Fibroblast of skin of right biceps (primary cell): ENCODE measurements at places on chromosomes 11 and 22.

DNA sequence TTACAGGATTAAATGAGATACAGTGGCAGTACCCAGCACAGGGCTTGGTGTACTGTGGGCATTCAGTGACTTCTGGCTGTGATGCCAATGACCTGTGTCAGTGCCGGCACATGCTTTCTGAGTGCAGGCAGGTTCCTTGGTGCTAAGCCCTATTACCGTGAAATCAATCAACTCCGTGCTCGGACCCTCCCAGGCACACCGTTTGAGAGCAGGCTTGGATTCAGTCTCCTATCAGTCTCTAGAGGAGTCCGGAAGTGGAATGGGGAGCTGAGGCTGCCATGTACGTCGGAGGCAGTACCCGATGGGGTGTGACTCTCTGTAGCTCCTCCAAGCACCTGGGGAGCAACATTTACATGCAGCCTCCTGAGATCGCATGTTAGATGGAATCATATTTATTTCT is 42.6 kb downstream of the CACNG2 start:
- no peak for DNase-seq

DNA sequence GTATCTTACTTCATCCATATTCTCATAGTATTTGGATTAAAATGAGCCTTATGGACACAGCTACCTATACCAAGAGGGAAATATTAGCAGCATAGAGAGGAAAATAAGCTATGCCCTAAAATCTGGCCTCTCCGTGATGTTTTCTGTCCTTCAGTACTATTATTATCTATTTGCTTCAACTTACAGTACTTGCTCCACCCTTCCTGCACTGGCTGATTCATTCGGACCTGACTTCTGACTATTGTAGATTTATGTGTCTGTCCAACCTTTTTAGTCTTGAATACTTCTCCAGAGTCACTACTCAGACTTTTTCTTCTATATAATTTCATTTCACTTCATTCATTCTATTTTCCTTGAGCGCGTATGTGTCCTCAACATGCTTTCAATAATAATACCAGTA is 45.1 kb upstream of the SESN3 start:
- DNase-seq: no peak

GRCh38 chr22:19483481-19484244 is 3.9 kb downstream of the CDC45 start:
- DNase-seq: peak; percentile 16

DNA sequence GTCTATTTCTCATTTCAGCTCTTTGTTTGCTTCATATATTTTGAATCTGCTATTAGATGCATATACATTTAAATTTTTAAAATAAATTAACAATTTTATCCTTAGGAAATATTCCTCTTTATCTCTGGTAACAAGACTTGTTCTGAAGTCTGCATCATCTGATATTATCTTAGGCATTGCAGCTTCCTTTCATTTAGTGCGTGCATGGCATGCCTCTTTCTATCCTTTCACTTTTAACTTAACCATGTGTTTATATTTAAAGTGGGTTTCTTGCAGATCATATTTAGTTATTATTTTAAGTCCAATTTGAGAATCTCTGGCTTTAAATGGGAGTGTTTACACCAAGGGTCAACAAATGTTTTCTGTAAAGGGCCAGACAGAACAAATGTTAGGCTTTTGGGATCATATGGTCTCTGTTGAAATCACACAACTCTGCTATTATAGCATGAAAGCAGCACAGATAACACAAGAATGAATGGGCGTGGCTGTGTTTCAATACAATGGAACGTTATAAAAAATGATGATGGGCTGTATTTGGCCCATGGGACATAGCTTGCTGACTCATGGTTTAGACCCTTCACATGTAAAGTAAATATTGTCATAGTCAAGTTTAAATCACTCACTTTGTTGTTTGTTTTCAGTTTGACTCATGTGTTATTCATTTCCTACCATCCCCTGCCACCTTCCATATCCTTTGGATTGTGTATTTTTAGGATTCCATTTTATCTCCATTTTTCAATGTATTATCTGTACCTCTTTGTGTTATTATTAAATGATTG is 83.9 kb upstream of the SNX19 start:
- DNase-seq: peak; percentile 95

DNA sequence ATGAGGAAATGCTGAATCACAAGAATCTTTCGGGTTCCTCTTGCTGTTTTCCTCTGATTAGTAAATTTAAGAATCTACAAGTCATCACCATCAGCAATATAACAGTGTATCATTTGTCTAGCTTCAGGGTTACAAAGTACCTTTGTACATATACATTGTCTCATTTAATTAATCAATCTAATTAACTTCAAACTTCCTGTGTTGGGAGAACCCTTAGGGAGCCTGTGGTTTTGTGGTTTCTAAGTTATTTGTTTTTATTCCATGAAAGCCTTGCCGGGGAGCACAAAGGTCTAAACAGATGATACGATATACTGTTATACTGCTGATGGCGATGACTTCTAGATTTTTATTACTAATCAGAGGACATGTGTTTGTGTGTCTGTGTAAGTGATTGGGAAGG is 41.0 kb downstream of the TIMP3 start:
- peak; percentile 55 for DNase-seq

GRCh38 chr11:129613071-129613470 is 202.6 kb upstream of the TMEM45B start:
- DNase-seq: no peak

GRCh38 chr22:27135031-27135981 is 477.9 kb downstream of the MIAT start:
- peak; percentile 96 for DNase-seq

DNA sequence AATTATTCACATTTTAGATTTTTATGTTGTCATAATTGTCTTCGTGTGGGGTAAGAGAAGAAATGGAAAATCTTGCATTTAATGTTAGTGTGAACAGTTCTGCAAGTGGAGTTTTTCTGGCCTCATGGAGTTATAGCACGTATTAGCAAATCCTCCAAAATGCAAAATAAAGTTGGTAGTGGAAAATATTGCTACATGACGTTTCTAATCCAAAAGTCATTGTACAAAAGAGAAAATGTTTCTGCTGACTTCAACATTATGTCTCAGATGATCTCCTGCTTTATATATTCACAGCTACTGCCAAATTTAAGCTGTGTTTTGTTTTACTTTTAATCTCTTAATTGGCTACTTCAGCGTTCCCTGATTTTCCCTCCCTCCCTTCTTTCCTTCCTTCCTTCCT is 1804.0 kb upstream of the RAG2 start:
- no peak for DNase-seq

DNA sequence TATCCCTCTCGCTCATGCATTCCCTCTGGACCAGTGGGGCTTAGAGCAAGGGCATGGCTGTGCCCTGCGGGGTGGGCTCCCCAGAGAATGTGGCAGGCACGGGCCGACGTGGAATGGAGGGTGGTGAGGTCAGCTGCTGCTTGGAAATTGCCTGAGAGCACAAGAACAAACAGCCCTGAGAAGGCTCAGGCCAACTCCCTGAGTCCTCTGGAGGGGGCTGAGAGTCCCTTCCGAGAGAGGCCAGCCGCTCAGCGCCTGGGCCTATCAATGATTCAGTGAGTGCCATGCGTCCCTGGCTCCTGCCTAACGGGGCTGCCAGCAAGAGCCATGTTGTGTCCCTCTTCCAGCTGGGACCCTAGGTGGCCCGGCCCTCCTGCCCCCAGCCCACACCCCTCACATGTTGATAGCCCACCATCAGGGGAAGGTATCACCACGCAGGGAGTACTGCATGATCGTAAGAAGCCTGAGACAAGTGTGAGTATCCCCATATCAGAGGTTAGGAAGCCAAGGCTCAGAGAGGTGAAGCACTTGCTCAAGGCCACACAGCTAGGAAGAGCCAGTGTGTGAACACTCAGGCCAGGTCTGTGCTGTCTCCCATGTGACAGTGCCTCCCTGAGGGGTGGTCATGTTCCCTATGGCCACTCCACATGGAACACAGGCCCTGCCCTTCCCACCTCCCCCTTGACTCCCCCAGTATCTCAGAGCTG is 55.8 kb downstream of the NECTIN1 start:
- DNase-seq: no peak

DNA sequence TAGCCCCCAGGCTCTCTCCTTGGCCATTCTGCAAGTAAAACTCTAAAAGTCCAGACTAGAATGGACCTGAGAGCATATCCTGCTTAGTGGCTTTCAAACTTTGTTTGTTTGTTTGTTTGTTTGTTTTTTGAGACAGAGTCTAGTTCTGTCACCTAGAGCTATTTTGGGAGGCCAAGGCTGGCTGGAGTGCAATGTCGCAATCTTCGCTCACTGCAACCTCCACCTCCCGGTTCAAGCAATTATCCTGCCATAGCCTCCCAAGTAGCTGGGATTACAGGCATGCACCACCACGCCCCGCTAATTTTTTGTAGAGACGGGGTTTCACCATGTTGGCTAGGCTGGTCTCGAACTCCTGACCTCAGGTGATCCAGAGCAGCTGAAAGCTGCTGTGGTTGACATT is 28.9 kb downstream of the DAGLA start:
- DNase-seq: no peak

GRCh38 chr11:65654375-65655349 is 8.1 kb downstream of the RELA start:
- no peak for DNase-seq

DNA sequence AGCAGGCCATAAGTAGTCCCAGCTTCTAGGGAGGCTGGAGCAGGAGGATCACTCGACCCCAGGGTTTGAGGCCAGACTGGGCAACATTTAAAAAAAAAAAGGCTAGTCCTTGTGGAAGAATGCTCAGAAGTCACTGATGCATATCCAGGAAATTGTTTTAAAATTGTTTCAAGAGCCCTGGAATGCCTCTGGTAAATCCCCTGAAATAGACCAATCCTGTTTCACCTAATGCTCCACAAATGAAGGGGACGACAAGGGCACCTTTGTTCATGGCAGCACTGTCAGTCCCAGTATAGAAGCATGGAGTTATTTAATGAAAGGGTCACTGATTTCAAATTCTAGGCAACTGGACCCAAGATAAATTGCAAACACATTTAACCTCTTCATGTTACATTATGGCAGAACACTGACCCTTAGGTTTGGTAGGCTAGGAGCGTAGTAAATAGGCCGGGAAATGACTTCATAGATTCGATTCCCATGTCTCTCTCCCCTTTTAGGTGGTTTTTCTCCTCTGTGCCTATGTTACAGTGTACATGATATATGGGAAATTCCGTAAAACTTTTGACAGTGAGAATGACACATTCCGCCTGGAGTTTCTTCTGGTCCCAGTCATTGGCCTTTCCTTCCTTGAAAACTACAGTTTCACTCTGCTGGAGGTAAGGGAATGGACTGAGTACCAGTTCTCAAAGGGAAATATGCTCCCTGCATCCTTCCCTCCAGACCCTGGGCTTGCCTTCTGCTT is 11.4 kb downstream of the KDELR3 start:
- no peak for DNase-seq

GRCh38 chr11:78196661-78197091 is 8.0 kb downstream of the USP35 start:
- DNase-seq: no peak

DNA sequence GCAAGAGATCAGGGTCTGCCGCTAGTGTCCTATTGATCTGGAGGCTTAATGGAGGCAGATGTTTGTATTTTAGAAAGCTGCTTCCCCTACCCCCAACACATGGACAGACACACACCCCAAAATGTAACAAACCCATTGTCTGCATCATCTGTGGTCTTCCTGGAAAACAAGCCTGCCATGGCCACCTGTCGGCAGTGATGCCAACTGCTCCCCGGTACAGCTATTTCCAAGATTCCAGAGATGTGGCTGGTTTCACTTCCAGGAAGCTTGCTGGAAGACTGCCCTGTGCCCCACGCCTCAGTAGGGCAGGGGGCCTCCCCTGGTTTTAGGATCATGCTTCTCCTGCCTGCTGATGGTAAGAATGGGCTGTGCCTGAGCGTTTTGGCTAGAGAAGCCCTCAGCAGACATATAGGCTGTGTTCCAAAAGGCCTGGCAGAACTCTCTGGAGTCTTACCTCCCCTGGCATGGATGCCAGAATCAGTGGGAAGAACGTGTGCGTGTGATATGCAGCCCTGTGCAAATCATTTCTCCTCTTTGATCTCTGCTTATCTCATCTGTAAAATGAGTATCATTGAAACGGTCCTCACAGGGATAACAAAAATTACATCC is 108.6 kb downstream of the FBXO7 start:
- DNase-seq: no peak

- DNase-seq: peak; percentile 77
Measured at GRCh38 chr11:65291613-65292012, 23.1 kb upstream of the CDC42EP2 start.

DNA sequence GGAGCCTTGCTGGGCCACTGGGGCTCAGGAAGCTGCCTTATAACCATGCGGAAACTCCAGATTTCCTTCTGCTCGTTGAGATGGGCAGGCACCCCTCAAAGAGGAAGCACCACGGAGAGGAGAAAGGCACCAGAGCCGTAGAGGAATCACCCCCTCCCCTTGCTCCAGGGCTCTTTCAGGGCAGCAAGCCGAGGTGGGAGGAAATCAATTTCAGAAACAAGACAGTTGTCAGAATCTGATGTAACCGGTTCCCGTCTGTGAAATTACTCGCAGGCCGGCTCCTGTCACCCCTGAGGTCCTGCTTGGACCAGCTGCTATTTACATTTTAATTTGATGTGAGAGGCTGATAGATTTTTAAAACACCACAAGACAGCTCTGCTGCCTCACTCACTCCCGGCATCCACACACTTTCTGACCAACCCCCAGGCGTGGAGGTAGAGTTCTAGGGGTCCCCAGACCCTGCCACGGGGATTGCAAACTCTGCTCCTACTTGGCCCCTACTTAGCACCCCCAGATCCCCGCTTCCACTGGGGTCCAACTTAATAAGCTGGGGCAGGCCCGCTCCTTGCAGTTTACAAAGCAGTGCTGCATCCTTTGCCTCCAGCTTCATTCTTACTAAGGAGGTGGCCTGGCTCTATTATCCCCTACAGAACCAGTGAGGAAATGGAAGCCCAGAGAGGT is 162.5 kb downstream of the CEP164 start:
- DNase-seq: no peak

- no peak for DNase-seq
Measured at GRCh38 chr22:26663374-26663923, 6.1 kb downstream of the MIAT start.

- DNase-seq: peak; percentile 38
Measured at GRCh38 chr11:130070109-130070845, 583 bp downstream of the APLP2 start.

DNA sequence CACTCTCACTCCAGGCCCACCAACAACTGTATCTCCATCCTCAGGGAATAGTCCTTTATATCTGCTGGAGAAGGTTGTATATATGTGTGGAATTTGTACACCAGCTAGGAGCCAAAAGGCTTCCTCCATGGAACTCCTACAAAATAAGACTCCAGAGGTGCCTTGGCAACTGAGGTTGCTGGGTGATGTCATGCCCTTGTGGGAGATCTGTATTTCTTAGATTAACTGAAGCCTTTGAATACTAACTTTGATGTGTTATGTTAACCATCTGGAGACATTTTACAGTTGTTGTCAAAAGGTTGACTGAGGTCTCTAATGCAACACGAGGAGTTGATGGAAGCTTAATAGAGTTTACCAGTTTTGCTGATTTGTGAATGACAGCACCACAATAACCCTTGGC is 139.5 kb upstream of the TTC12 start:
- peak; percentile 30 for DNase-seq

DNA sequence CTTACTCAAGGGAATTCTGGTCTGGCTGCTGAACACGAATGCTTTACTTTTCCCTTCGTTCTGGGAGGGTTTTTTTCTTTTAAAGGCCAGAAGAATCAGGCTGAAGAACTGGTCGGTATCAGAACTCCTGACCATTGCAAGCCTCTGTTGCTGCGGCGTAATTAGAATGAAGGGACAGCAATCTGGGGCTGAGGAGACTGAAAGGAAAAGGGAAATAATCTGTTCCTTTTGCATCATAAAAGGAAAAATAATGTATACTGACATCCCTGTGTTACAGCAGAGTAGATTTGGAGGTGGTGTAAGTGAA is 670 bp downstream of the SC5D start:
- no peak for DNase-seq
